ENCODE measurements at places on chromosomes 7 and 10. TPM values are rescaled to one million over a fixed set of nuclear protein-coding genes. Genes with fewer than 3 reads are reported as not detected.

The MMD2 gene
- total RNA-seq = not detected

The ACHE gene
- 0.51 TPM for total RNA-seq

DNA sequence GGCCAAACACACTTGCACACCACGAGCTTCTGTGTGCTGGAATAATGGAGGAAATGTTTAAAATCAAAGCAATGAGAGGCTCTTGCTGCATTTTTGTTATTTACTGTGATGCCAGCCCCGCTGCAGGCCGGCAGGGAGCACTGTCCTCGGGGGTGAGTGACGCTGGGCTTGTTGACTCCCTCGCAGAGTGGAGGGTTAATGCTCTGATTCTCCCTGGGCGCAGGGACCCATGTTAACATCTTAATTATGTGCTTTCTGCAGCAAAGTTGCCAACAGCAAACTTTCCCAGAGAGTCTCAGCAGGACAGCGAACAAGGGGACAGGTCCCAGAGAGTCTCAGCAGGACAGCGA is 22.9 kb downstream of the SCART1 start:
- DNase-seq = no peak

- no peak for DNase-seq
Measured at GRCh38 chr10:91201213-91201996, 19.1 kb upstream of the PCGF5 start.

GRCh38 chr10:35523670-35524225 is 81.4 kb upstream of the GJD4 start:
- DNase-seq = no peak

DNA sequence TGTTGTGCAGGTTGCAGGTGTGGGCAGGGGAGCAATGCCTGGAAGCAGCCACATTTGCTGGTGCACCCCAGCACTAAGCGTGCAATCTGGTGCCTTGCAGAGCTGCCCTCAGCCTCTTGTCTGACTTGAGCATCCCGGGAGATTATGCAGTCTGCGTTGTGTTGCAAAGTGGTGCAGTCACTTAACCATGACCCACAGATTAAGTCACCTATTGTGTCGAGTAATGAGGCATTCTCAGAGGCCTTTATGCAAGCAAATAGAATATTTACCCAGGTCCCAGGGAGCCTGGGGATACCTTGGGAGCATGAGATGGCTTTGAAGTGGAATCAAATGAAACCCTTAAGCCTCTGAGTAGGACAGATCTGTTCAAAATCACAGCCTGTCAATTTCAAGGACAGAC is 529.0 kb downstream of the TYW1 start:
- DNase-seq = no peak

GRCh38 chr7:760006-760405 is 32.9 kb upstream of the PRKAR1B start:
- DNase-seq = no peak

- DNase-seq = no peak
Measured at GRCh38 chr7:110521357-110521911, 569.5 kb upstream of the LRRN3 start.

All from heart right ventricle (tissue), 16 donors.